ENCODE measurements at places on chromosomes 7 and 10.

- DNase-seq = no peak
Observed at GRCh38 chr7:106249488-106249887, 35.3 kb downstream of the NAMPT start.

GRCh38 chr7:143248761-143249354, 14.4 kb upstream of the GSTK1 start:
- no peak for DNase-seq

GRCh38 chr7:15593382-15593781, 31.6 kb upstream of the AGMO start:
- no peak for DNase-seq

GRCh38 chr10:119501690-119502089, 40.8 kb downstream of the RGS10 start:
- DNase-seq = no peak

DNA sequence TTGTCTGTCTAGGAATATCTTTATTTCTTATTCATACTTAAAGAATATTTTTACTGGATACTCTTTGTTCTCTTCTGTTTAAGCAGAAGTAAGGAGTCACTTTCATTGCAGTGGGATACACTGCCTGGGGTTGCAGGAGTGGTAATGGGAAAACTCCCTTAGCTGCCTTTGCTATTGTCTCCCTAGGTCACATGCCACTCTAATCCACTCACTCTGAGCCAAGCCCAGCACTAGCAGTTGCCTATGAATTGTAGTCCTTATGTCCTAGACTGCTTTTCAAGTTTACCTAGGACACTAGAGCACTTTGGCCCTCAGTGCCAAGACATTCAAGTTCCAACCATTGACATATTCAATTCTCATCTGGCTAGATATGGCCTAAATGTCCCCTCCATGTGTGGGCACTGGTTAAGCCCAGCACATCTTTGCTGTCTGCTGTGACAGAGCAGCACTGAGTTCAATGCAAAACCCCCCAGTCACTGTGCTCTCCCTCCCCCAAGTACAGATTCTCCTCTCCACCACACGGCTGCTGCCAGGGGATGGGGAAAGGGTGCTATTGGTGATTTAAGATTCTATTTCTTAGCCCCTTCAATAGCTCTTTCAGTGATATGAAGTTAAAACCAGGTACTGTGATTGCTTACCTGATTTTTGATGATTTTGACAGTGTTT, 991.7 kb upstream of the KCND2 start:
- no peak for DNase-seq

DNA sequence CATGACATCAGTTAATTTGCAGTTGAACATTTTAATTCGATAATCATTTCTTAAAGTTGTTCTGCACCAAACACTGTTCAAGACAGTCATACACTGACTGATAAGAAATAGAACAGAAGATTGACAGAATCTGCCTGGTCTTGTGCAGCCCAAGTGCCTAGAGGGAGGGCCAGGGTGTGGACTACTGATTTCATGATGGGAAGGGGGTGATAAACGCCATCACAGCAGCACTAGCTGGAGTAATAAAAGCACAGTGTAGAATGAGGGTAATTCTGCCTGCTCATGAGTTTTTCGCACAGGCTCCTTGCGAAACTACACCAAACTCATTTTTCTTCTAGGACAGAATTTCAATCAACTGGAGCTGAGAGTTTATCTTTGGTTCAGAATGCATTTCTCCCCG, 270.1 kb downstream of the ARL4A start:
- no peak for DNase-seq

- DNase-seq = no peak
Observed at GRCh38 chr7:158327012-158327411, 260.6 kb downstream of the PTPRN2 start.

- no peak for DNase-seq
Observed at GRCh38 chr7:157686285-157686894, 349.6 kb downstream of the DNAJB6 start.

Data from NCI-H510A treated with DMSO at 0.1 percent for 48 hours (cell line).